Activated CD8-positive, alpha-beta memory T cell treated with anti-CD3 and anti-CD28 coated beads, Interleukin-2, amount 10 ng/mL, durations not matched to agents 7 days and 5 days (primary cell): ENCODE measurements at places on chromosomes 5 and 9. TPM values are rescaled to one million over a fixed set of nuclear protein-coding genes. Genes with fewer than 3 reads are reported as not detected.

DNA sequence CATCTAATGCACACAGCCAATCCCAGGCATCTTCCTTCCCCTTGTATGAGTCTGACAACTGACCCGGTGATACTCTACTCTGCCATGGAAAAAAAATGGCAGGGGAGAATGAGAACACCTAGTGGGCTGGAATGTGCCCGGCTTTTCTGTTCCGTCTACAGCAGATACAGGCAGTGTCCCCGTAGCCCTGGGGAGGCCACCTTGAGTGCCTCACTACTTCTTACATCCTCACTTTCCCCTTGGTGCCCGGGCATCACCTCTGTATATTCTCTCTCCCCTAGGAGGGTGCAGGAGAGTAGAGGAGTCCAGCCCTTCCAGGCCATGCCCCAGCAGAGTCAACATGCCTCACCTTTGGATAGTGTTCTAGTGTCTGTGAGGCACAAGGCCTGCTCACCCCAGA, 56.2 kb downstream of the SYK start:
- peak; percentile 27 for DNase-seq
- no peaks in the 10 kb centered on the region for H3K36me3 ChIP-seq
- peaks cover 8% of the 10 kb centered on the region for H3K4me1 ChIP-seq
- peaks cover 25% of the 10 kb centered on the region for H3K27me3 ChIP-seq

DNA sequence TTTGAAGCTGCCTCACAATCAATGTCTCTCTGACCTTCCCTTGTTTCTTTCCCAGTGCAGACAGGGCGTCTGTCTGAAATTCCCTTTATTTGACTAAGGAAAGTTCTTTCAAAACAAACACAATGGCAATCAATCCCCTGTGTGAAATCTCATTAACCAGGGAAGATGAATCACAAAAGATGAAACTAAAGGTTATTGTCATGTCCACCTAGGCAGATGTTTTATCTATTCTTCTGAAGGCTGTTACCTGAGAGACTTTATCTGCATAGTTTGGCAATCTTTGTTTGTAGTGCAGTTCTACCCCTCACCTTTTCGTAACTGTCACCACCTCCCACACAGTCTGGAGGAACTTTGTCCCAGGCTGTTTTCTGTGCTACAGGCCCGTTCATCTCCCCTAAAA, 217.5 kb upstream of the RIOK2 start:
- H3K27ac ChIP-seq, result no peak overlapping the region
- no peak overlapping the region for H3K4me3 ChIP-seq
- DNase-seq, result no peak
- H3K4me1 ChIP-seq, result no peaks in the 10 kb centered on the region
- no peaks in the 10 kb centered on the region for H3K27me3 ChIP-seq

DNA sequence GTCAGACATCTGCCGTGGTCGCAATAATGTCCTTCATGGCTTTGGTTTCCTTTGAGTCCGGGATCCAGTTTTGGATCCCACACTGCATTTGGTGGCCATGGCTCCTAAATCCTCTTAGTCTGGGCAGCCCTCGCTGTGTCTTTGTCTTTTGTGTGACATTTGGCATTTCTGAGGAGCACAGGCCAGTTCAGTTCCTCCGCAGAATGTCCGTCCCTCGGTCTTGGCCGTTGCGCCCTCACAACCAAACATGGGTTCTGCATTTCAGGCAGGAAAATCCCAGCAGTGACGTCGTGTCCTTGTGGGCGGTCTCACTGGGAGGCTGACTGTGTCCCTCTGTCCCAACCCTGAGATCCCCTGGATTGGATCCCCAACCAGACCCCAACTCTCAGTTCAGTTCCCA, 172.9 kb upstream of the PPP1R26 start:
- H3K4me1 ChIP-seq, result no peaks in the 10 kb centered on the region
- no peaks in the 10 kb centered on the region for H3K36me3 ChIP-seq
- no peak overlapping the region for H3K4me3 ChIP-seq
- H3K27me3 ChIP-seq, result no peaks in the 10 kb centered on the region

DNA sequence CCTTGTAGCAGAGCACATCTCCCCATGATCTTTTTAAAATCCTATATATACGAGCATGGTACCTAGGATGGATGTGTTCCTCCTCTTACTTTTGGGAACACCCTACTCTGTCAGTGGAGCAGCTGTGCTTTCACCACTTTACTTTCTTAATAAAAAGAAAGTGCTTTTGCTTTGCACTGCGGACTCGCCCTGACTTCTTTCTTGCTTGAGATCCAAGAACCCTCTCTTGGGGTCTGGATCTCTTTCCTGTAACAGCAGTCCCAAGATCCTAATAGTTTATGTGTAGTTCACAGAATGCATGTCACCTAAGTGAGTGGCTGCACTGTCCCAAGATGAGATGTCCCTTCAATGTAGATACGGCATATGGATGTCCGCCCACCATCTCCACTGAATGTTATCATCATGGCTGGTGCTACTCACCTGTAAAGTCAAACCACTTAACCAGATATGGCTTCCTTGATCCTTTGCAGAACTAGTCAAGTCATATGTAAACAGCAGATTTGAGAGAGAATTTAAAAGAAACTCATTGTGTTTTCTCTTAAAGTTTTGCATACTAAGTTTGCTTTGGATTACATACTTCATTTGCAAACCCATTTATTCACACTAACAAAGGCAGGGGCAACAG, 1.9 kb downstream of the FGF1 start:
- no peak overlapping the region for H3K27ac ChIP-seq
- DNase-seq, result no peak

Gene LAMC3
- 0.06 TPM for total RNA-seq

DNA sequence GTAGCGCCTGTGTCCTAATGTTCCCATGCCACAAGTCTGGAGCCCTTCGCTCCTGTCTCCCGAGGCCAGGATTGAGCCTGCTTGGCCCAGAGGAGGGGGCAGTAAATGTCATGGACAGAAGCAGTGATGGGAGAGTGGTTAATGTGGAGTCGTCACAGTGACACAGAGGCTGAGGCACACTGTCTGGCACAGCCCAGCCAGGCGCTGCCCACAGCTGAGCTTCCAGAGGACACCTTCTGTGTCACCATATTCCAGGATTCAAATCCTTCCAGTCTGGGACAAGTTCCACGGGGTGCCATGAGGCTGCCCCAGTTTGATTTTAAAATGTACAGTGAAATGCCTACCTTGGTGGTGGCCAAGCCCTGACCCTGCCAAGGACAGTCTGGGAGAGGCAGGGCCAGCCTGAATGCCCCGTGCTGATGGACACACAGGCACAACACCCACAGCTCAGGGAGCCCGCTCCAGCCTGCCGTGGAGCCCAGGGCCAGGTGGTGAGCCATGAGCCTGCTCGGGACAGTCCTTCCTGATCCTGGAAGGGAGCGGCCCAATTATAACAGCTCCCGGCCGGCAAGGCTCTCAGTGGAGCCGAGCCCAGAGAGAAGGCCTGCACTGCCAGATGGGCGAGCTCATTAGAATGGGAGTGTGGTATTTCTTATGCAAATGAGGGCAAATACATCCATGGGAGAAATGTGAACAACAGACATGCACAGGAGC, 99.1 kb upstream of the RUFY1 start:
- no peaks in the 10 kb centered on the region for H3K27me3 ChIP-seq
- H3K36me3 ChIP-seq, result no peaks in the 10 kb centered on the region
- no peak overlapping the region for H3K27ac ChIP-seq

DNA sequence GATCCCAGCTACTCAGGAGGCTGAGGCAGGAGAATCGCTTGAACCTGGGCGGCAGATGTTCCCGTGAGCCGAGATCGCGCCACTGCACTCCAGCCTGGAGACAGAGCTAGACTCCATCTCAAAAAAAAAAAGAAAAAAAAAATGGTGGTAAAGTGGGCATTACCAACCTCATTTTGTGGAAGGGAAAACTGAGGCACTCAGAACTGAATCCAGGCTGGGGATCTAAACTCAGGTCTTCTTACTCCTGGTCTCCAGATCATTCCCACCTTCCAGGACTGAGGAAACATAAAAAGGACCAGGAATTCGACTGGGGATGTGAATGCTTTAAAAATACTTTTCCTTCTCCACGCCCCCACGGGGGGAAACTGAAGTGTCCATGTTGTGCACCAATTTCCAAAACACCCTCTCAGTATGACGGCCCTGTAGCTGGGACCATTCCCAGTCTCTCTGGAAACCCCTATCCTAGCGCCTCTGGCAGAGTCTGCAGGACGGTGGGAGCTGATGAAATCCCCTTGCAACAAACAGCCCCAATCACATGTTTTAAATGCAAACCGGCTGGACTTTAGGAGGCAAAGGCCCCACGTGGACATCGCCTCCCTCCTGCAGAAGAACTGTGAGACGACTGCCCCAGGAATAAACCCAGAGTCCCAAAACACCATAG, 8.9 kb upstream of the AKNA start:
- peaks cover 53% of the 10 kb centered on the region for H3K4me1 ChIP-seq
- H3K36me3 ChIP-seq, result peaks cover 22% of the 10 kb centered on the region
- no peak for DNase-seq
- no peaks in the 10 kb centered on the region for H3K27me3 ChIP-seq
- H3K27ac ChIP-seq, result no peak overlapping the region

Gene TLE1
- 0.42 TPM for total RNA-seq

DNA sequence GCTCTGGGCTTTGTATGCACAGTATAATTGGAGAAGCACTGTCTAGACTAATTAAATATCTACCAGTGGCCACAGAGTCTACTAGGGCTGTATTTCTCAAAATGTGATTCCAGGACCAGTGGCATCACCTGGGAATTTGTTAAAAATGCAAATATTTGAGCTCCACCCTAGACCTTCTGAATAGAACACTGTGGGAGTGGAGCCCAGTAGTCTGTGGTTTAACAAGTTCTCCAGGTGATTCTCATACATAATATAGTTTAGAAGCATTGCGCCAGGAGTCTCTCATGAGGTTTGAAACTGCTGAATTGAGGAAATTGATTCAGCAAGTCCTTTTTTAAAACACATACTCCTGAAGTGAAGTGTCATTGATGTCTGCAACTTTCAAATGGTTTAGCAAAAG, 74.7 kb downstream of the FCHO2 start:
- H3K4me1 ChIP-seq, result no peaks in the 10 kb centered on the region
- no peak overlapping the region for H3K4me3 ChIP-seq
- no peak overlapping the region for H3K27ac ChIP-seq
- no peak for DNase-seq
- H3K36me3 ChIP-seq, result no peaks in the 10 kb centered on the region

Gene SRP19
- total RNA-seq, result 50.1 TPM

Gene NMRK1
- total RNA-seq, result 24.8 TPM

- DNase-seq, result no peak
- H3K27me3 ChIP-seq, result no peaks in the 10 kb centered on the region
- H3K27ac ChIP-seq, result no peak overlapping the region
- no peaks in the 10 kb centered on the region for H3K4me1 ChIP-seq
Observed at GRCh38 chr9:20771729-20772128, 87.7 kb downstream of the FOCAD start.

- no peaks in the 10 kb centered on the region for H3K27me3 ChIP-seq
- no peaks in the 10 kb centered on the region for H3K4me1 ChIP-seq
- DNase-seq, result no peak
- no peak overlapping the region for H3K4me3 ChIP-seq
Observed at GRCh38 chr5:91898898-91899297, 515.8 kb upstream of the ARRDC3 start.

Gene C5orf34
- 7.0 TPM for total RNA-seq

DNA sequence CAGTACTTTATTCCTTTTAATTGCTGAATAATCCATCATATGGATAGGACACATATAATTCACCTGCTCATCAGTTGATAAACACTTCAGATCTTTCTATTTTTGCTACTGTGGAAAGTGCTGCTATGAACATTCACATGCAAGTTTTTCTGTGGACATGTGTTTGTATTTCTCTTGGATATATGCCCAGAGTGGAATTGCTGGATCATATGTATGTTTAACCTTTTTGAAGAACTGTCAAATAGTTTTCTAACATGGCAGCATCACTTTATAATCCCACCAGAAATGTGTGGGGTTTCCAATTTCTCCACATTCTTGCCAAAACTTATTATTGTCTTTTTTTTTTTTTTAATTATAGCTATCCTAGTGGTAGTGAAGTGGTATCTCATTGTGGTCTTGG, 15.1 kb downstream of the CARTPT start:
- DNase-seq, result no peak
- H3K4me1 ChIP-seq, result peaks cover 4% of the 10 kb centered on the region

DNA sequence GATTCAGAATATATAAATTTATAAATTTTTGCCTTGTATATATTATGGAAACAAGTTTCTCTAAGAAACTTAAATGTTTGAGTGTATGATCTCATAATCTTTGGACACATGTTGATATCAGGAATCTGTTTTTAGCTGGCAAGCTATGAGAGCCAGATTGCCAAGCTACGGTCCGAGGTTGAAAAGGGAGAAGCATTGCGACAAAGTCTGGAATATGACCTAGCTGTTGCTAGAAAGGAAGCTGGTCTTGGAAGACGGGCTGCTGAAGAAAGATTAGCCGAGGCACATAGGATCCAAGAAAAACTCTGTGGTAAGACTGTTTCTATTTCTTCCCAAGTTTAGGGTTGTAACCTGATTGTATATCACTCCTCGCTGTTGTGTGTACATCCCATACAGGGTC, 25.9 kb downstream of the CCDC171 start:
- H3K4me3 ChIP-seq, result no peak overlapping the region
- no peaks in the 10 kb centered on the region for H3K27me3 ChIP-seq
- H3K27ac ChIP-seq, result no peak overlapping the region

Gene CCDC183
- 0.26 TPM for total RNA-seq

GRCh38 chr5:16742938-16743337, 126.1 kb upstream of the RETREG1 start:
- no peak overlapping the region for H3K27ac ChIP-seq
- DNase-seq, result no peak
- no peaks in the 10 kb centered on the region for H3K36me3 ChIP-seq
- H3K27me3 ChIP-seq, result peaks cover 33% of the 10 kb centered on the region
- no peaks in the 10 kb centered on the region for H3K4me1 ChIP-seq

DNA sequence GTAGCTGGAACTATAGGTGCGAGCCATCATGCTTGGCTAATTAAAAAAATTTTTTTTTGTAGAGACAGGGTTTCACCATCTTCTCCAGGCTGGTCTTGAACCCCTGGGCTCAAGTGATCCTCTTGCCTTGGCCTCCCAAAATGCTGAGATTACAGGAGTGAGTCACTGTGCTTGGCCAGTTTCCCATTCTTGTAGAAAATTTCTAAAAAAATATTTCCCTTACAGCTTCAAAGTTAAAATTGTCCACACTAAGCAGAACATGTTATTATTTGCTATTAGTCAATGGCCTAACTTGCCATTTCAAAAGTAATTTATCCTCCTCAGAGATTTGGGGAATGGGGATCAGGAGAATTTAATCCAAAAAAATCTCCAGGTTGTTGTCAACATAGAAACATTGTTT, 40.1 kb downstream of the SLC38A9 start:
- no peaks in the 10 kb centered on the region for H3K27me3 ChIP-seq
- H3K4me1 ChIP-seq, result peaks cover 4% of the 10 kb centered on the region
- H3K4me3 ChIP-seq, result no peak overlapping the region
- no peak overlapping the region for H3K27ac ChIP-seq
- DNase-seq, result no peak

- H3K4me1 ChIP-seq, result peaks cover 5% of the 10 kb centered on the region
- no peak overlapping the region for H3K4me3 ChIP-seq
- H3K27ac ChIP-seq, result no peak overlapping the region
- no peaks in the 10 kb centered on the region for H3K27me3 ChIP-seq
- peaks cover 28% of the 10 kb centered on the region for H3K36me3 ChIP-seq
Observed at GRCh38 chr9:113541019-113541900, 77.7 kb downstream of the RGS3 start.

Gene GRIA1
- not detected for total RNA-seq

- no peak for DNase-seq
- H3K27me3 ChIP-seq, result no peaks in the 10 kb centered on the region
- peaks cover 2% of the 10 kb centered on the region for H3K36me3 ChIP-seq
- no peak overlapping the region for H3K4me3 ChIP-seq
- H3K4me1 ChIP-seq, result no peaks in the 10 kb centered on the region
Observed at GRCh38 chr5:53971131-53971530, 339.2 kb downstream of the ARL15 start.

Gene IQGAP2
- total RNA-seq, result 118 TPM

GRCh38 chr5:61673007-61673735, 341.1 kb downstream of the ZSWIM6 start:
- no peaks in the 10 kb centered on the region for H3K36me3 ChIP-seq
- H3K4me1 ChIP-seq, result no peaks in the 10 kb centered on the region
- no peak overlapping the region for H3K27ac ChIP-seq
- DNase-seq, result no peak
- H3K4me3 ChIP-seq, result no peak overlapping the region
- H3K27me3 ChIP-seq, result peaks cover 12% of the 10 kb centered on the region
